ENCODE measurements at places on chromosomes 7 and 10. TPM values are rescaled to one million over a fixed set of nuclear protein-coding genes. Genes with fewer than 3 reads are reported as not detected.

SEPTIN7 gene
- total RNA-seq = 413 TPM

GRCh38 chr10:127157089-127157488 is 39.3 kb downstream of the INSYN2A start:
- no peak for DNase-seq

DNA sequence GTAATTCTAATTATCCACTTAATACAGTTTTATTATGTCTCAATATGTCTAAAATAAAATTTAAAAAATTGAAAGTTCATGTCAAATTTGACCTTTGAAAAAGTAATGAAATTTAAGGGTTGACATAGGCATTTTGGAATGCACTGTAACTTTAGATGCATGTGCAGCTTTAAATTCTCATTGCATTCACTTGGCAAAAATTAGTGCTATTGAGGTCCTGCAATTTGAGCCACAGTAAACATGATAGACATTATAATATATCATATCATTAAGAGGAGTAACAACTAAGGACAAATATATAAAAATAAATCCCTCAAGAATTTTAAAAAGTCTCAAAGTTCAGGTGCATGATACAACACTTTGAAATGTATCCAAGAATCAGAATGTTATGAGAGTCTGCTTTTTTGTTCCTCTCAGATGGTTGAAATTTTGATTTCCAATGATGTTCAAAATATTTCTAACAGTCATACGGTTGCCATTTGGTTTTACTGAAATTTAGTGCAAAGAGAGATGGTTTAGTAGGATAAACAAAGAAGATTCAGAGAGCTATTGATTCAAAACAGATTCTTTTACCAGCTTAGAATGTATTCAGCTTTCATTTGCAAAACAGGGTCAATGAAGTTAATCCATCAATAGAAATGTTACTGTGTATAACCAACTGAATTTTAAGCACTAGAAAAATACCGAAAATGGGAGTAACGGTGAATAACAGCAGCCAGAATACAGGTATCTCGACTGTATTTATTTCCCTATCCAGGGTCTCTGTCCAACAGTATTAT is 71.8 kb downstream of the SEMA3A start:
- no peak for DNase-seq

- DNase-seq = no peak
These were observed 16.6 kb downstream of the RPP38 start for GRCh38 chr10:15113766-15114165.

DNA sequence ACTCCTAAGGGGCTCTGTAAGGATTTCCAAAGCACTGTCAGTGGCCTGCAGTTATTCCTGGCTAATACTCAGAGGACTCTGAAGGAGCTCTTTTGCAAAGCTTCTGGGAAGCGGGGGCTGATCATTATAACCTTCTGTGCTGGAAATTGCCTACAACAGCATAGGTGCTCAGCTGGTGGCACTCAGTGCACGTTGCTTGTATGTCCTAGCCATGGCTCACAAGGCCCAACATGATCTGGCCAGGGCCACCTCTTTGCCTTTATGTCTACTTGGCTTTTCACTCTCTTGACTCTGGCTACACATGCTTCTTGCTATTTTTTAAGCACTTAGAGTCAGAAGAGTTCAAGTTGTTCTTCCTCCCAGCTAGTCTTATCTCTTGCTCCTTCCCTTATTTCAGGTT is 17.5 kb downstream of the LAMB4 start:
- DNase-seq = no peak

ZNF425 gene
- 2.9 TPM for total RNA-seq

GRCh38 chr10:122116331-122116730 is 127.4 kb downstream of the TACC2 start:
- no peak for DNase-seq

PNLIPRP1 gene
- total RNA-seq = not detected

ZNF117 gene
- 0.81 TPM for total RNA-seq

ITGB8 gene
- total RNA-seq = 56.5 TPM

GRCh38 chr10:48484911-48485310 is 120.0 kb downstream of the ARHGAP22 start:
- no peak for DNase-seq
